Cerebellar nuclear complex (tissue), 1 donor: ENCODE measurements at places on chromosomes 2 and 18.

DNA sequence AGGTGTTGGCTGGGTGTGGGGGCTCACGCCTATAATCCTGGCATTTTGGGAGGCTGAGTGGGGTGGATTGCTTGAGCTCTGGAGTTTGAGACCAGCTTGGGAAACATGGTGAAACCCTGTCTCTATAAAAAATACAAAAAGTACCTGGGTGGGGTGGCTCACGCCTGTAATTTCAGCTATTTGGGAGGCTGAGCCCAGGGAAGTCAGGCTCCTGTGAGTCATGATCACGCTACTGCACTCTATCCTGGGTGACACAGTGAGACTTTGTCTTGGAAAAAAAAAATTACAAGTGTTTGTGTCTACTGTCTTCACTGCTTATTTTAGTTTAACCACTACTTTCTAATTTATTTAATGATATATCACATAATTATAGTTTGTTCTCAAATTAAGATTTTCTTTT lies 62.7 kb upstream of the DOCK10 start:
- DNase-seq: no peak

DNA sequence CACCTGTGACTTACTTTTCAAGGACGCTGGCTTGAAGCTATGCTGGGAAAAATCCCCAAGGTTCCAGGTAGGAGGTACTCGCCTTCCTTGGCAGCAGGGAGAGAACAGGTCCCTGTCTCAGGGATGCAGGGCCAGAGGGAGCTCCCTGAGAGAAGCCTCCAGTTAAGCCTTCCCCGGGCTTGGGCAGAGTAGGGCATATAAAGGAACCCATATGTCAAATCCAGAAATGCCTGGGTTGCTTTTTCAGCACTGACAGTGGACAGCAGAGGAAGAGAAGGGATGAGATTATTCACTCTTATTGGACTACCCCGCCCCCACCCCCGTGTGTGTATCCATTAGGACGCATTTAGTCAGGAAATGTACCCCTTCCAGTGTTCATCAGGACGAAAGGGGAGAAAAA lies 89.3 kb upstream of the TEX51 start:
- DNase-seq: no peak

DNA sequence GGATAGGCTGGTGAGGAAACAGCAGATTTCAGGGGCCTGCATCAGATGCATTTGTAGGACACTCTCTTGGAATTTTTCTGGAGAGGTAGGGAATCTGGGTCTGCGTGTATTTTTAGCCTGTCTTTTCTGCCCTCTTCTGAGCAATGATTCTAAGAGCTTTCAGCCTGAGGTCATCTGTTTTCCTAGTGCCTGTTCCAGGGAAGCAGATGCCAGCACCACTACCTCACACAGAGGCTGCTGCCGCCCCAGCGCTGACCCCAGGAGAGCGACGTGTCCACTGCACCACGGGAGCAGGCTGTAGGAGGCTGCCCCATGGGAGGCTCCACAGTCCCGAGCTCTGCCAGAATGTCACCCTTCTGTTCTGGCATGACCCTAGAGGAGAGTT lies 316.5 kb downstream of the CYP26B1 start:
- peak; percentile 18 for DNase-seq

DNA sequence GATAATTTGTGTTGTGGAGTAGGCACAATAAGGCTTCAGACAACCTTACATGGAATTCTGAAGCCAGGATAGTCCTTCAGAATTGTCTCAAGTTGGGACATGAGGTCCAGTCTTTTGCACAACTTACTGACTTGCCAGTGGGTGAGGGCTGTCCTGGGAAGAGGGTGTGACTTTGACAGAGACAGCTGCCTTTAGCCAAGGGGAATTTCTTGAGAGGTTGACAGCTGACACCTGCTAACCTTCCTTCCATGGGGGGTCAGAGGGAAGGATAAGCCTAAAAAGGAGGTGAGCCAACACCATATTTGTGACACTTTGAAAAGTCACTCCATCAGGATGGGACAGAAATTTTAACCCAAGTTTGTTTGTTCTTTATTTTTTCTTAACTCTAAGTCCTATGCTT lies 907.8 kb upstream of the CRIM1 start:
- no peak for DNase-seq

- DNase-seq: no peak
These were observed 137.5 kb upstream of the BARD1 start for GRCh38 chr2:214946949-214947348.

GRCh38 chr2:121075006-121075551 lies 209.9 kb downstream of the TFCP2L1 start:
- DNase-seq: no peak

DNA sequence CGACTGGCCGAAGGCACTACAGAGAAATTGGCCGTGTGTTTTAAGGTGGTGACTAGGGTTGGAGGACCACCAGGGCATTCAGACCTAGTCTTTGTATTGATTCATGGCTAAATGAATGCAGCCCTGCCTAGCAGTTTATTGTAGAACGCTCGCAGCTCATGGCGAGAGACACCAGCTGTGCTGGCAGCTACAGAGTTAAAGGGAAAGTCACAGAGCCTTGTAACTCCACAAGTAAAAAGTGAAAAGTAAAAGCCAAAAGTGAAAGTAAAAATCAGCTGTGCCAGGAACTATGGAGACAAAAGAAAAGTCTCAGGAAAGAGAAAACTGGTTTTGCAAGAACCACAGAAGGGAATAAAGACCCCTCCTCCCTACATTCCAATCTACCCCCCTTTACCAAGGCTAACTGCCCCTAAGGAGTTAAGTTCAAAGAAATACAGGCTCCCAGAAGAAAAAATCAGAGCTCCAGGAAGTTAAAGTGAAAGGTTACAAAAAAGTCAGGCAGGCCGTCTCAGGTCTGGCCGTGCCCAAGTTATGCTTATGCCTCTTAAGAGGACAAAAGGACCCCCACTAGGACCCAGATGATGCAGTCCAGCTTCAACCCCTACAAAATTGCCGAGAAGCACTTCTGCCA lies 46.4 kb upstream of the SELENOI start:
- no peak for DNase-seq

GRCh38 chr2:85741833-85742455 lies 11.8 kb upstream of the ATOH8 start:
- no peak for DNase-seq

DNA sequence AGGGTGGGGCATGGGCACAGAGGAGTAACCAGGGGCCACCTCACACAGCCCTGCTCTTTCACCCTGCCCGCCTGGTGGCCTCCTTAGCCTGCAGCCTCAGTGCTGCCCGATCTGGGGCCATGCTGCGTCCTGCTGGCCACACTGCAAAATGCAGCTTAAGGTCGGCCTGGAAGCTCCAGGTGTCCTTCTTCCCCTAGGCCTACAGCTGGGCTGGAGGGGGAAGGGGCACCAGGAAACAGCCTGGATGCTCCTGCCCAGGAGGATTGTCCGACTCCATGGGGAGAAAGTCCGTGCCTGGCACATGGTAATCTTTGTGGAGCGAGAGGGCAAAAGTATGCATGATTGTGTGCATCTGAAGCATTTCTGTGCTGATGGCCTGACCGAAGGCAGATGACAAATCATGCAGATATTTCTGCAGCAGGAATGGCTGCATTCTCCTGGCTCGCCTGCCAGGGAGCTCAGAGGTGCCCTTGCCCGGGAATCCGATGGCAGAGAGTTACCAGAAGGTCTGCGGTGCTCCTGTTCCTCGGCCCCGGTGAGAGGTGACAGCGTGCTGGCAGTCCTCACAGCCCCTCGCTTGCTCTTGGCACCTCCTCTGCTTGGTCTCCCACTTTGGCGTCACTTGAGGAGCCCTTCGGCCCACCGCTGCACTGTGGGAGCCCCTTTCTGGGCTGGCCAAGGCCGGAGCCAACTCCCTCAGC lies 12.8 kb upstream of the ALPP start:
- DNase-seq: no peak

GRCh38 chr2:9247786-9248185 lies 41.2 kb downstream of the ASAP2 start:
- DNase-seq: no peak

DNA sequence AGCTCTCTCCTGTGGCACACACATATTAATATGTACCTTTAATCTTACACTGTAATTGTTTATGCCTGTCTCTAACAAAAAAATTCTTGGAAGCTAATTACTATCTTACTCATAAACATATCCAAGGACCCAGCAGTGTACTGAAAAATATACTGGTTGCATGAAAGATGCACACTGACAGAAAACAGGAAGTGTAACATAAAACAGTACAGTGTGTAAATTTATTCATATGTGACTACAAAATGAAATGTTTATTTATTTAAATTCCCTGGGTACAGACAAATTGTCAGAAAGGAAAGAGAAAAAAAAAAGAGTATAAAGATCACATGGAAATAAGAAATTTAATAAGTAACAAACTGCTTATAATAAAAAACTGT lies 28.5 kb downstream of the TMEM131 start:
- no peak for DNase-seq

DNA sequence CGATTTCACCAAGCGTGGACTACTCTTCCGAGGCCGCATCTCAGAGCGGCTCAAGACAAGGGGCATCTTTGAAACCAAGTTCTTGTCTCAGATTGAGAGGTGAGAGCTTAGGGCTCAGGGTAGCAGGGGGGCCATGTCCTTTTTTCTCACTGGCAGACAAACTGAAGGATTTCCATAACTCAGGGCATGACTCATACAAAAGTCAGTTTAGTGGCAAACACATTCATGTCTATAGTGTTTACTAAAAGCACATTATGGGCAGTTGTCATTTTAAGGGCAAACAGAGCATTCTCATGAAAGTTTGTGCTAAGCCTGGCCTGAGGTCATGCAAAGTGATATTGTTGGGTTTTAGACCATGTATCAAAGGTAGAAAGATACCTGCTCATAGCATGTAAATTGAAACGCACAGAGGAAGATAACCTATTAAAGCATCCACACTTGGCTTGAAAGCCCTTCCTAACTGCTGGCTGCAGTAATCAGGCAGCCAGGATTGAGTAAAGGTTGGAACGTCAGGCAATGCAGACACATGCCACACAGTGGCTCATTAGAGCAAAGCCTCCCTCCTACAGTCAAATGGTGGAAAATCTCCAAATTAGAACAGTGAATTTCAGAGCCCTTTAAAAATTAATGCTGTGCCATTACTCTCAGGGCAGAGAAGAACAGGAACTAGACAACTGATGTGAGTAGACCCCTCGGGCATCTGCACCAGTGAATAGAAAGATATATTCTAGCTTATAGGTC lies 54.2 kb downstream of the HK2 start:
- no peak for DNase-seq

DNA sequence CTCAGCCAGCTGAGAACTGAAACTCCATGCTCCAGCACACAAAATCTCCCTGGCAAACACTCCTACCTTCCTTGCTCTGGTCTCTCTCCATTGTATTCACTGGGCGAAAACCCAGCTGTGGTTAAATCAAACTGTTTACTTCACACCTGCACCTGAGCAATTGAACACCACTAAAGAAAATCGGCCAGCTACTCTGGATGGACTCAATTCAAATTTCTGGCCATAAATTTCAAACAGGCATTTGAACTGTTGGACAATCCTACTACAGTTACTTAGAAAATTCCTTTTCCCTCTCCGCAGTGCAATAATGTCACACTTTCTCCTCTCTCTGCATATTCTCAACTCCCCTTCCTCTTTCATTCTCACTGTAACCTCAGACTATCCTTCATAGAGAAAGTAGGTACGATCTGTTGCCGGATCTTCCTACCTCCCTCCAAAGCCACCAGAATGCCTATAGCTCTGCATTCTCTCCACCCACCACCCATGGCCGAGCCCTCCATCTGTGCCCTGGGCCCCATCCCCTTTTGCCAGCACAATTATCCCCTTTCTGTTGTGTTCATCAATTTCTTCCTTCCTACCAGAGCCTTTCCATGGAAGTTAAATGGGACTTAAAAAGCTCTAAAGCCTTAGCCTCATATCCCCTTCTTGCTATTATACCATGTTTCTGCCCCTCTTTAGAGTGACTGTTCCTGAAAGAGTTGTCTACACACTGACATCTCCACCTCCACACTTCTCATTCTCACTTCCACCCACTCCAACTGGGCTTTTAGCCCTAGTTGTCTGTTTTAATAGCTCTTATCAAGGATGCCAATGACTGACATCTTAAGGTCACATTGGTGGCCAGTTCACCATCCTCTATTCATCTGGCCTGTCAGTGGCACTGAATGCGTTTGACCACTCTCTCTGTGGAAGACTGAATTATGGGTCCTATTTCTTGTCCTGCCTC lies 127.5 kb upstream of the SLC1A4 start:
- no peak for DNase-seq

DNA sequence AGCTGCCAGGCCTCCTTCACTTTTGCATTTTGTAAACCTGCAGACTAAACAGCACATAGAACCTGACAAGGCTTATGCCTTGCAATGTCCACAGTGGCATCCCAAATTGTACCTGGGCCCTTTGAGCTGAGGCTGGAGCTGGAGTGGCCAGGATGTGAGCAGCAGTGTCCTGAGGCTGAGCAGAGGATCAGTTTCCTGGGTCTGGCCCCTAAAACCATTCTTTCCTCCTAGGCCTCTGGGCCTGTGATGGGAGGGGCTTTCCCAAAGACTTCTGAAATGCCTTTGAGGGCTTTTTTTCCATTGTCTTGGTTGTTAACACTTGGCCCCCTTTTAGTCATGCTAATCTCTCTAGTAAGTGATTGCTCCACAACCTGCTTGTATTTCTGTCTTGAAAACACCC lies 32.8 kb downstream of the FSIP2 start:
- no peak for DNase-seq
